Stimulated activated CD4-positive, alpha-beta T cell treated with anti-CD3 and anti-CD28 coated beads, Interleukin-4, amount 100 ng/mL, for 4 hours (primary cell): ENCODE measurements at places on chromosomes 11 and 22.

- no peak for DNase-seq
These were observed 61.3 kb downstream of the RTL6 start for GRCh38 chr22:44436736-44437135.

DNA sequence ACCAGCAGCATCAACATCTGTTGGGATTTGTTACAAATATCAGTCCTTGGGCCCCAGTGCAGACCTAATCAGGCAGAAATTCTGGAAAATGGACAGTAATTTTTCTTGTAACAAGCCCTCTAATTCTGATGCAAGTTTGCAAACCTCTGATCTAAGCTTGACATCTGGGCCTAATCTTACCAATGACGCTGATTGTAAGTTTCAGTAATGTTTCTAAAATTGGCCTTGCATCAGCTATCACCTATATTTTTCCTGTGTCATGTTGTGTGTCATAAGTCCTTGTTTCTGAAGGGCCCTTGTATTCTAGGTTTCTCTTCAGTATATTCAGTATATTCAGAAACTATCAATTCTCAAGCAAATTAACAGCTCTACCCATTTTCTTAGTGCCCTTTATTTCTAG, 36.4 kb downstream of the ZNF215 start:
- DNase-seq = no peak

- DNase-seq = no peak
These were observed 1.7 kb upstream of the CELSR1 start for GRCh38 chr22:46539169-46539568.

- no peak for DNase-seq
These were observed 263.3 kb upstream of the PLET1 start for GRCh38 chr11:112523951-112524350.

- DNase-seq = no peak
These were observed 28.4 kb upstream of the PRDM10 start for GRCh38 chr11:130031056-130031455.

- DNase-seq = no peak
These were observed 58.0 kb downstream of the MCM5 start for GRCh38 chr22:35457729-35458546.
